ENCODE measurements at places on chromosomes 1 and 21.

- no peak for DNase-seq
These were observed 1.9 kb upstream of the SLC27A3 start for GRCh38 chr1:153773096-153773921.

DNA sequence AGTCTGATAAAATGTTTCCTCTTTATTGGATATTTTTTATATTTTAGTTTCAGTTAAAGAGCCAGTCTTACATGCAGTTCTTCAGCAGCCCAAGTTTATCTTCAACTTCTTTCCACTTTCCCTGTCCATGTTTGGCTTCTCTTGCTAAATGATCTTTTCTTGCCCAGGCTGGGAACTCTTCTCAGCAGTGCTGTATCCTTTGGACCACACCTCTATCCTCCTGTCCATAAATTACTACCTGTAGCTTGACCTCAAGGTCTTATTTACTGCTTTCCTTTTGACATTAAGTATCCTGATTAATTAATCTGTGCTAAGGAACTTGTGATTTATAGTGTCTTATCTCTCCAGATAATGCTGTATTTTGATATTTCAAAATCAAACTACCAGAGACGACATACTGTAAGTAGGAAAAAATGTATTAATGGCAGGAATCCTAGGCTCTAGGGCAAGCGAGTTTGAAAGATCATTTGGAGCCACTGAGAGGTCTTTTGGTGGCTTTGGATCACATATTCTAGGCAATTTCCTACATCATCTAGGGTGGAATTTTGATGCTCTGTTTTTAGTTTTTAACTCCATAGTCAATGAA, 20.5 kb upstream of the PDC start:
- DNase-seq: no peak

DNA sequence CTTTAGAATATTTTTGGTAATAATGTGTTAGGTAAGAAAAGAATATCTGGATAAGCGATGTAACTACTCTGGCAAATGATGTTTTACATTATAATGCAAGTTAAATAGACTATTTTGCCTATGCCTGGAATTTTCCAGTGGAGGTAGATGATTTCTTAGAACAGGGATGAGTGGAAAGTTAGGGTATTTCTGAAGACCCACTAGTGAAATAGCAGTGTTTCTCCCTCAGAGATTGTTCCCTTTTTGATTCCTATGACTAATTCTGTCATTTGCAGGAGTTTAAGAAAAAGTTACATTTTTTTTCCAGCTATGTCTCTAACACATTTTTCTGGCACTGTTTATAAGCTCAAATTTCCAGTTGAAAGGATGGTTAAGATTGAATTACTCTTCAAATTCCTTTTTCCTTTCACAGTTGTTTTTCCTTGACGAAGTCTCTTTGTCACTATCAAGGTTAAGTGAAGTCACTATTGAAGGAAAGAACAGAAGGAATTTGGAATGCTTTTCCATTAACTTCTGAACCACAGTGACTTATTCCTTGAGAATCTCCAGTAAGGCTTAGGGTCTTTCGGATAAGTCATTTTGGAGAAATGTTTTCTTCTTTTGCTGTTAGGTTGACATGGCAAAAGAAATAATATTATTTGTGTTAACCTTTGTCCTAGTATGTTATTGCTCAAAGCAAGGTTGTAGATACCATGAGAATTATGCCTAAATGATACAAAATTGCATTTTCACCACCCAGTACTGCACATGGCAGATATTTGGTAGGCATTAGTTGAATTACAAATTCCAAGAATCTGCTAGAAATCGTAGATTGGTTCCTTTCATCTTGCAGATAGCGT, 42.9 kb upstream of the ZNF326 start:
- no peak for DNase-seq

DNA sequence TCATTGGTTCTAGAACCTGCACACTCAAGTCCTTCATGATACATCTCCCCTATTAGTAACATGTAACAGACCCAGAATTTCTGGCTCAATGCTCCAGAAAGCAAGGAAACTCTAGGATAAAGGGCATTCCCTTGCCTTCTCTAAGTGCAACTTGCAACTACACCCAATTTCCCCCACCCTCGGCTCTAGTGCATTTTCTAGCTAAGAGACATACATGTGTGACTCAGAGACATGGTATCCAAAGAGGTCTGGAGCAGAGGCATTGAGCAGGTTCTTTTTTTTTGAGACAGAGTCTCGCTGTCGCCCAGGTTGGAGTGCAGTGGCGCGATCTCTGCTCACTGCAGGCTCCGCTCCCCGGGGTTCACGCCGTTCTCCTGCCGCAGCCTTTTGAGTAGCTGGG, 132.9 kb downstream of the ZC3H11B start:
- no peak for DNase-seq

DNA sequence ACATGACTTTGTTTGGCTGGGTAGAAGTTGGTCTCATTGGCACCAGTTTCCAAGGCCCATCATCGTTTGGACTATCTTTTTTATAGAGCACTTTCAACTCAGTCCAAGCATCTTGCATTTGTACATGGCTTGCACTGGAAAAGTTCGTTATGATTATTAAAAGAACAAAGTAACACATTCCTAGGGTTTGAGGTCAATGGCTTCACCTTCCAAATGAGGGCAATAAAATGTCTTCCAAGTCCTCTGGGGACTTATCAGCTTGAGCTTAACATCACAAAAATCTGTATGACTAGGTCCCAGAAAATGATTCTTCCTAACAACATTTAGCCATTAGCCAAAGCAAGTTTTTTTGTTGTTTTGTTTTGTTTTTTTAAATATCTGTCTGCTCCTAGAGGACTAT, 610.8 kb downstream of the LMO4 start:
- no peak for DNase-seq

DNA sequence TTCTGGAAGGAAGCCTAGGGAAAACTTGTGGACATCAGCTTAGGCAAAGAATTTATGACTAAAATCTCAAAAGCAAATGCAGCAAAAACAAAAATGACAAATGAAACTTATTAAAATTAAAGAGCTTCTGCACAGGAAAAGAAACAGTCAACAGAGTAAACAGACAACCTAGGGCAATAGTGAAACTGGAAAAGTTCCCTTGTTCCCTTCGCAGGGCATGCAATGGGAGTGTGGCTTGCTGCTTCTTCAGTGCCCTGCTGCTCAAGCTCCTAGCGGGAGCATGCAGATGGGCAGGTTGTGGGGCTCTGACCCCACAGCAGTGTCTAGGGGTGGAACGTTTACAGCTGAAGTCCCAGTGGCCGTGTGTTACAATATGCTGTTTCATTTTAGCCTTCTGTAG, 1797.4 kb downstream of the NCAM2 start:
- no peak for DNase-seq

DNA sequence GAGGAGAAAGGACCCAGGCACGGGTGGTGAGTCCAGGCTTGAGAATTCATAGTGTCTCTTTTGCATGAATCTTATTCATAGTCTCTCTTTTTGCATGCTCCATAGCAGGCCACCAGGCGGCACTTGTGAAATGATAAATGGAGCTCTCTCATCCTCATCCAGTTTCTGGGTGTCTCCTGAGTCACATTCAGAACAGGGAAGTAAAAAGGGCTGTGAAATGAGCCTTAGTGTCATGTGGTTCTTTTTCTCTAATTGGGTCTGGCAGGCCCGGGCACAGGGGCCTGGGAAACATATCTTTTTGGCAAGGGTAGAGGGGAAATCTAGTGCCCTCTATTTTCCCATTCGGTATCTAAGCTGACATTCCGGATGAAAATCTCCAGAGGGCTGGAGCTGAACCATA, 19.1 kb upstream of the NCF2 start:
- DNase-seq: no peak

DNA sequence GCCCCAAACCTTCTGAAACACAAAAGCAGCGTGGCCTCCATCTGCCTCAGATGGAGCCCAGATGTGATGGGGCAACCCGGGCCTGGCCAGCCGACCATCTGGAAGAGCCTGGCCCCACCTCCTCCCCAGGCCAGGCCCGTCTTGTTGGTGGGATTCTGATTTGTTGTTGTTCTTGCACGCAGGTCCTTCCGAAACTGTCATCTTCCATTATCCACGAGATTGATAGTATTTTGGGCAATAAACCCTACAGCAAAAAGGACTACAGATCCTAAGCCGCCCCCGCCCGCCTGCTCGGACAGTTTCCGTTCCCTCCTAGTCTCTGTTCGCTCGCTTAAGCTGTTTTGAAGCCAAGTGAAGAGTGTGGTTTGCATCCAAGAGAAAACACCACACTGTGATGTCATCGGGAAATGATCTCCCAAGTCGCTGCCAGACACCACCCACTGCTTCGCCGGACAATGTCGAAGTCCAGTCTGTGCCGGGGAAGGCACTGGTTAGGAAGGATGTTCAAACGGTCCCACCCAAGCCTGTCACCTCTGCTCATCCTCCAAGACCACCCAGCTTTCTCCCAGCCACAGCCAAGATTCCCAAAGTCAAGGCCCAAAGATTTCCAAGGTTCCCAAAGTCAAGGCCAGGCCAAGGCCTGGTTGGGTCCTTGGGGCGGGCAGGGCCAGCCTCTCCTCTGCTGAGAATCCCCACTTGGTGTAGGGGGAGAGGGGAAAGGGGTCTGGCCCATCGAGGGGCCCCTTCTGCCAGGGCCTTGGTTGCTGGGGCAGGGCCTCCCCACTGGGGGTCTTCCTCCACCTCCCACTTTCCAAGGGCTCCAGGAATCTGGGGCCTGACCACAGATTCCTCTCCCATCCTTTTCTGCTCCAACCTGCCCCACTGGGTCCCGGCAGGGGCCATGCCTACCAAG, 52.9 kb downstream of the KCNAB2 start:
- DNase-seq: no peak

DNA sequence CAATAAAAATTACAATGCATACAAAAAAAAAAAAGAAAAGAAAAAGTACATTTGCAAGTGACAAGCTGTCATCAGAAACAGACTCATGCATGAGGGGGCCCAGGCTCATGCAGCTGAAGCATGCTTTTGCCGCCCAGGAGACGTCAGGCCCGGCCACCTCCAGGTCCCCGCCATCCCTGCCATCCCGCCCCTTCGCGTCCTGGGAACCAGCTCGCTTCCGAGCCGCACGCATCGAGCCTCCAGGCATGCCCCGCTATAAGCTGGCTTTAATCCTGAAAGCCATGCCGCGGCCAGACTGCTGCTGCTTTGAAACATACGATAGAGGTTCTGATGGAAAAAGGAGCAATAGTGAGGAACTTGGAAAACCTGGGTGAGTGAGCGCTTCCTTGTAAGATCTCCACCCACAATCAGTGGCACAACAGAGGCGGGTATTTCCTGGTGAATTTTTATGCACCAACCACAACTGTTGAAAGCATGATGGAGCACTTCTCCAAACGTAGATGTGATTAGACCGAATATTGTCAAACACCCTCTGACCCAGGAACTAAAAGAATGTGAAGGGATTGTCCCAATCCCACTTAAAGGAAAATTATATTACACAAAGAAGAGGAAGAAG, 113.7 kb downstream of the FAF1 start:
- DNase-seq: no peak

GRCh38 chr21:42781150-42781970, 98.0 kb downstream of the WDR4 start:
- no peak for DNase-seq

GRCh38 chr1:190832511-190832910, 354.8 kb upstream of the BRINP3 start:
- DNase-seq: no peak

DNA sequence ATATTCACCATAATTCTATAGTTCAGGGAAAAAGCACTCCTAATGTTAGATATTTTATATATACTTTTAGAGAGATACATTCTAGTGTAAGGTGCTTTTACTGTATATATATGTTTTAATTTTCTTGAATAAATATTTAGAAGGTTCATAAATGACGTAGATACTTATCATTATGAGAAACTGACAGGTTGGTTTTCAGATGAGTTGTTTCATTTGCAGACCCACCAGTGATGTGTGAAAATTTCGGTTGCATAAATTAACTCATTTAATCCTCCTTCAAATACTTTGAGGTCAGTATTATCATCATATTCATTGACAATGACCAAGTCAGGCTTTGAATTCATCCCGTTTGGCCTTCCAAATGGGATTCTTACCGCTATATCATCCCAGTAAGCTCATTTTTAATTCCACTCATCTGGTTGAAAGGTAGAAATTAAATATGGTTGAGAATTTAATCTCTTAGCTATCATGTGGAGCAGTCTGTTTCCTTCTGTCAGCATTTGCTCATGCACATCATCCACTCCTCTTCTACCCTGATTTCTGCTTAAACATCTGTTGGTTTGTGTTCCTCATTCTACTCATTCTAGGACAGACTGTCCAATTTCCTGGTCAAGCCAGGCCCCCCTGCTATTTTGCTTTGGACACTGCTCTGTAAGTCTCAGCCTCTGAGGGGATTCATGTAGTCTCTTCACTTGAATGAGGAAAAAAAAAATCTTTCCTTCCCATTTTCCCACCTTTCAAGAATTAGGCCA, 1156.6 kb downstream of the PLA2G4A start:
- DNase-seq: no peak

- no peak for DNase-seq
These were observed 13.1 kb upstream of the L1TD1 start for GRCh38 chr1:62181532-62181931.

GRCh38 chr1:87583459-87583858, 254.8 kb downstream of the LMO4 start:
- DNase-seq: no peak

DNA sequence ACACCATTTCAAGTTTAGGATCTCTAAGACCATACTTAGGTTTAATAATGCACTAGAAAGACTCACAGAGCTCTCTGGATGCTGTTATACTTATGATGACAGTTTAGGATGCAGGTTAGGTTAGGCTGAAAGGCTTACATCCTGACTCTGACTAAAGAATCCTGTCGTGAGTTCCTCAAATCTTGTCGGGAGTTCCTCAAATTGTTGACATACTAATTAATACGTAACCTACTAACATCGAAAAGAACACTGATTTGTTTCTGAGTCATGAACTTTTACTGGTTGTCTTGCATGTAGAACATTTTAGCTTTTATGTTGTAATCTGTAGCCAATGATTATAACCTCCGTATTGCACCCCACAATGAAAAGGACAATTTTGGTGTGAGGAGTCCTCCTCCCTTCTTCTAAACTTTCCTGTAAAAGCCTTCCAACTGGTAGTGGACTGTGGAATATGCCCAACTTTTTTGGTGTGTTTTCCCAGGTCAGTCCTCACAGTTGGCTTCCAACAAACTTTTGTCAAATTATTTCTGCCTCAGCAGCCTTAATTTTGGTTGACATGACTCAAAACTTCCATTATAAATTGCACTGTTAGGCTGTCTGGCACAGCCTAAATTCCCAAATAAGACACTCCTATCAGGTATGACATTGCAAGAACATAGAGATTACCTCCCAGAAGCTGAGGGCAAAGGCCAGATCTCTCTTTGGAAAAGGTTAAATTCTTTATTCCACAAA, 107.9 kb upstream of the PALMD start:
- no peak for DNase-seq

DNA sequence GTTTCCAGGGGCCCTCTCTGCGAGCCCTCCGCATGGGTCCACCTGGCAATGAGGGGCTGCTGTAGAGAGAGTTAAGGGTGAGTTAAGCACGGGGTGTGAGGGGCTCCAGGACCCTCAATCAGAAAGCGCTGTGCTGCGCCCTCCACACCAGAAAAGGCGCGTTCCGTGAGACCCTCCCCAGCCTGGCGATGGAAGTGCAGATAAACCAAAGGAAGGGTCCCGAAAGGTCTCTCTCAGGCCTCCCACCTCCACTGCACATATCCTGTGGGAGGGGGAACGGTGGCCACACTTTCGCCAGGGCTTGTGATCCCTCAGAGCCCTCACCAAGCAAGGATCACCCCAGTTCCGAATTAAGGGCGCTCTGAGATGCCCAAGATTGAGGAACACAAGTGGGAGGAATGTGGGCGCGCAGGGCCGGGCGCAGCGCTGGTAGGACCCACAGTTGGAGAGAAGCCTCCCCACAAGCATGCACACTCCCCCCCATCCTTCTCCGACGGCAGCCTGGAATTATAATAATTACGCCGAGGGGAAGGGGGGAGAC, 1.1 kb downstream of the WNT3A start:
- DNase-seq: no peak

GRCh38 chr1:200786788-200787187, 48.1 kb downstream of the CAMSAP2 start:
- no peak for DNase-seq
